Bronchial epithelial cell (primary cell): ENCODE measurements at places on chromosomes 11 and 22. TPM values are rescaled to one million over a fixed set of nuclear protein-coding genes. Genes with fewer than 3 reads are reported as not detected.

The HSPB2 gene
- total RNA-seq = not detected in 2 replicates

The OR5D14 gene
- total RNA-seq = not detected in 2 replicates

The RPS19BP1 gene
- total RNA-seq = 55.2 and 72.1 TPM in 2 replicates

The SULT4A1 gene
- total RNA-seq = under 0.01 TPM in 2 replicates

The SEC14L6 gene
- total RNA-seq = not detected in 2 replicates

The GUCY1A2 gene
- not detected in 2 replicates for total RNA-seq

The AMPD3 gene
- 5.3 and 11.0 TPM in 2 replicates for total RNA-seq

The CBLIF gene
- not detected in 2 replicates for total RNA-seq

The SLC16A8 gene
- total RNA-seq = 0.26 TPM in 1 of 2 replicates, not detected in the other

The IGLL1 gene
- total RNA-seq = not detected in 2 replicates

The SMARCB1 gene
- total RNA-seq = 19.5 and 21.5 TPM in 2 replicates

The POTEH gene
- total RNA-seq = not detected in 2 replicates

The MICAL2 gene
- 75.0 and 95.9 TPM in 2 replicates for total RNA-seq

The TCF20 gene
- total RNA-seq = 36.9 and 40.8 TPM in 2 replicates

The ZNF408 gene
- 7.6 and 8.2 TPM in 2 replicates for total RNA-seq

The OR56A4 gene
- not detected in 2 replicates for total RNA-seq
